Right renal pelvis (tissue), 4 donors: ENCODE measurements at places on chromosomes 16 and 17.

- no peak for DNase-seq
Observed at GRCh38 chr17:61459142-61459809, 7.1 kb downstream of the TBX4 start.

GRCh38 chr17:81197831-81198490, 24.8 kb downstream of the CEP131 start:
- DNase-seq = no peak

- no peak for DNase-seq
Observed at GRCh38 chr17:2722611-2723010, 11.0 kb upstream of the CLUH start.

DNA sequence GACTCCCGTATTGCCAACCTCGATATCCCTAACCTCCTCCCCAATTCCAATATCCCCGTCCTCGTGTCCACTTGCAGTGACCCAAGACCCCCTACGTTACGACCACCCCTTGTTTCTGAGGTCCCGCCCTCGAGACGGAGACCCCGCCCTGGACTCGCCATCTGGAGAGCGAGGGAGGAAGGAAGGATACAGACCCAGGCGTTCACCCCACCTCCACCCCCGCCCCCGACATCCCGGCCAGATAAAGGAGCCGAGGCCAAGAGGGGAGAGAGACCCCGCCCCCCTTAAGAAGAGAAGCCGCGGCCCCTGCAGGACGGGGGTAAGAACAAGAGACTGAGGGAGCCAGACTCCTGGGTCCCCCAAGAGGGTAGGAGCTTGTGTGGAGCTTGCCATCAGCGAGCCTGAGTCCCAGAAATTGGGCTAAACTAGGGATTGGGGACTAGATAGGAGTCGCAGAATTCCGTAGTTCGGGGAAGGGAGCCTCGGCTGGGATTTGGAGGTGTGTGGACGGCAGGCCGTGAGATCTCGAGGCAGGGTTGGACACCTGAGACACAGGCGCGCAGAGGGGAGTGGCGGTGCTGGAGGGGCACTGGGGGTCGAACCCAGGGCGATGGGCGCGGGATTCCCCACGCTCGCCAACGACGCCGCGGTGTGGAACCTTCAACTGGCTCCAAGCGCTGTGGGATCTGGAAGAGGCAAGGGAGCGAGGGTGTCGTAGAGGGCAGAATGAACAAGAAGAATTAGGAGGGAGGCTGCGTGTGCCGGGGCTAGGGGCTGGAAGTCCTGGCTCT, at the start of gene BCL6B:
Gene BCL6B, plus strand, starts transcription at position 270 of the 791 bp plus-strand sequence. CDS start 622 bp downstream, outside the sequence.
- no peak for DNase-seq

DNA sequence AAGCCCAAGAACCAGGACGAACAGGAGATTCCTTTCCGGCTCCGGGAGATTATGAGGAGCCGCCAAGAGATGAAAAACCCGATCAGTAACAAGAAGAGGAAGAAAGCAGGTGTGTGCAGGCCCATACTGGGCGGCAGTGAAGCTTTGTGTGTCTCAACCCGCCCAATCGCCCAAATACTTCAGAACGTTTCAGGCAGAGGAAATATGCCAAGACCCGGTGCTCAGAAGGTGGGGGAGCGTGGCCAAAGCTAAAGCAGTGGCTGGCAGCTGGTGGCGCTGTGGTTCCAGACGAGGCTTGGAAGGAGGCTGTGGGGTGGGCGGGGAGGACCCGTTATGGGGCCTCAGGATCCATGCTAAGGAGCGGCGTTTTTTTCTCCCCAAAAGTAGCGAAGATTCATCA, 1.2 kb downstream of the CCDC137 start:
- DNase-seq = no peak

GRCh38 chr16:8355675-8356074, 234.6 kb downstream of the TMEM114 start:
- DNase-seq = no peak

- DNase-seq = no peak
Observed at GRCh38 chr16:63690961-63691360, 1430.9 kb downstream of the CDH11 start.

DNA sequence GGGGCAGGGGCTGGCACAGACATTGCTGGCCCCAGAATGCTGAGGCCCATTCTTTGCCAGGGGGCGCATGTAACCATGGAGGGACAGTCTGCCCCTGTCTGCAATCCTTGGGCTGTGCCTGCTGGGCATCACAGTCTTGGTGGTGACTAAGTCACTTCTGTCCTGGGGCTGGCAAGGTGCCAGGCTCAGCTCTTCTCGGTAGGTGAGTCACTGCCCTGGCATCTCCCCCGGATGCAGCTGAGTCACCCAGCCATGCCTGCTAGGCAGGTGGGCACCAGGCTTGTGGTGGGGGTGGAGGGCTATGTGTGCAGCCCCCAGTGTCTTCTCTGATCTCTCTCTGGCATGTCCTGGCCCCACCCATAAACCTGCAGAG, 5.6 kb downstream of the RARA start:
- no peak for DNase-seq

DNA sequence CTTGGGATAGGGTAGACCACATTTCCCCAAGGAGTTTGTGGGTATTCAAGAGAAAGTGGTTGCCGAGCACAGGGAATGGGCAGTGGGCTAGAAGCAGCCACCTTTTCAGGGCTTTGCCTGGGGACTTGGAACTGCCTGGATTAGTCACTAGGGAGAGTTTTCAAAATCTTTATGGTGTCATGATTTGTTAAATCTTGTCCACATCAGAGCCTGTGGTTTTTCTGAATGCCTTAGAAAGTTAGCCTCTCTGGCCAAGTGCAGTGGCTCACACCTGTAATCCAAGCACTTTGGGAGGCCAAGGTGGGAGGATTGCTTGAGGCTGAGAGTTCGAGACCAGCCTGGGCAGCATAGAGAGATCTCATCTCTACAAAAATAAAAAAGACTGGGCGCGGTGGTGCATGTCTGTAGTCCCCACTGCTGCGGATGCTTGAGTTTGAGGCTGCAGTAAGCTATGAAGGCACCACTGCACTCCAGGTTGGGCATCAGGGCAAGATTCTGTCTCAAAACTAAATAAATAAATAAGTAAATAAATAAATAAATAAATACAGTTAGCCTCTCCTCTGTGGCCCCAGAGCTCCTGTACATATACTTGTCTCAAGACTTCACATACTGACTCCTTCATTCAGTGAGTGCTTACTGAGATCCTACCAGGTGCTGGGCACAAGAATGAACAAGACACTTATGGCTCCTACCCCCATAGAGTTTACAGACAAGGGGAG, 76.3 kb upstream of the HNF1B start:
- DNase-seq = no peak

- DNase-seq = no peak
Observed at GRCh38 chr16:55470533-55471371, 8.2 kb upstream of the MMP2 start.

DNA sequence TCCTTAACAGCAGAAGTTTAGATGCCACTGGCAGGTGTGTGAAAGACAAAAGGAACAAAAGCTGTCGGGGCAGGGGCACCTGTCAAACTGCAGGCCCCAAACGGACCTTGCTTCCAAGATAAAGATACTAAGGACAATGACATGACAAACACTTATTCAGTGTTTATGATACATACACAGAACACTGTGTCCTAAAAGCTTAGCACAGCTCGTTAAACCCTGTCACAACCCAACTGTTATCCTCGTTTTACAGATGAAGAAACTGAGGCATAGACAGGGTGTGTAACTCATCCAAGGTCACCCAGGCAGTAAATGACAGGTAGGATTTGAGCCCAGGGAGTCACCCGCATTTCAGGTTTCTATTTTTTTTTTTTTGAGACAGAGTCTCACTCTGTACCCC, 9.6 kb downstream of the SDK2 start:
- DNase-seq = no peak

DNA sequence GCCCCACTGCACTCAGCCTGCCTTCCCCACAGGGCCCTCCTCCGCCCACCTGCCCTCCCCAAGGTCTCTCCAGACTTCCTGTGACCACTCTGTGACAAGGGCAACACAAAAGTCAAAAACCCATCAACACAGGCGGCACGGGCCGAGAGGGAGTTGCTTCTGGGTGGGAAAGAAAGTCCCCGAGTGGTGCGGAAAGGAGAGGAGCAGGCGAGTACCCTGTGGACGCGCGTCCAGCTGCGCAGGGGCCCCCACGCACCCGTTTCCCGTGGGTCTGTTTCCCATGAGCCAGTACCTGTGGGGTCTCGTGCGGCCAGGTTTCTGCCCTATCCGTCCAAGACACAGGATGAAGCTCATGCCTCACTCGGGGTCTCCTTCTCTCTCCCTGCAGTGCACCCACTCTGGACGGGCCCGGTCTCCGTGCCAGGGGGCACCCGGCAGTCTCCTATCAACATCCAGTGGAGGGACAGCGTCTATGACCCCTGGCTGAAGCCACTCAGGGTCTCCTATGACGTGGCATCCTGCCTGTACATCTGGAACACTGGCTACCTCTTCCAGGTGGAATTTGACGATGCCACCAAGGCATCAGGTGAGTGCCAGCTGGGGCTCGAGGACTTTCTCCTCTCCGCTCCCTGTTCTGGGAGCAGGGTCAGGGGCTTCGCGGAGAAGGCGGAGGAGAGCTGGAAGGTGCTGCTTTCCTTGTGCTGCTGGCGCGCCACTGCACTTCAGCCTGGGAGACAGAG, 12.2 kb downstream of the CD2BP2 start:
- DNase-seq = no peak

- no peak for DNase-seq
Observed at GRCh38 chr16:27444470-27444869, 42.5 kb downstream of the IL21R start.

- no peak for DNase-seq
Observed at GRCh38 chr17:77217123-77217522, 76.4 kb downstream of the SEC14L1 start.

GRCh38 chr17:70230850-70231640, 61.7 kb downstream of the KCNJ2 start:
- no peak for DNase-seq

- DNase-seq = no peak
Observed at GRCh38 chr16:26317885-26318284, 626.1 kb downstream of the HS3ST4 start.

- no peak for DNase-seq
Observed at GRCh38 chr16:48126801-48127644, 28.8 kb downstream of the ABCC12 start.

DNA sequence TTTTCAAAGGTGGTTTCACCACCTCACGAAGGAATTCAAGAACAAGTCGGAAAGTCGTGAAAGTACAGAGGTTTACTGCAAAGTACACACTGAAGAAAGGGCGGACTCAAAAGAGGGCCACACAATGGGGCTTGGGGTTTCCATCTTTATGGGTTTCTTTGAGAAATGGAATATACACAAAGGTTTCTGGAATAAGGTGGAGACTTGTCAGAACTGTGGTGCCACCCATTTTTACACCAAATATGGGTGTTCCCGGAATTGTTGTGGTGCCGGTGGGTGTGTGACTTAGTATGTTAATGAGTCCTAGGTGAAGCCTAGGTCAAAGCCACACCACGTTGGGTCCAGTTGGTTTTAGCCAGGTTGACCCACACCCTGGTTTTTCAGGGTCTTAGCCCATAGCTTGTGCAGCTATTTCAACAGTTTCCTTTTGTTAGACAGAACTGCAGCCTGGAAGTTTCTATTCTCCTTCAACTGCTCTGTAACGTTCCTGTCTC, 567 bp upstream of the GCSH start:
- DNase-seq = no peak

- no peak for DNase-seq
Observed at GRCh38 chr17:16649585-16649984, 4.1 kb downstream of the ZNF624 start.

DNA sequence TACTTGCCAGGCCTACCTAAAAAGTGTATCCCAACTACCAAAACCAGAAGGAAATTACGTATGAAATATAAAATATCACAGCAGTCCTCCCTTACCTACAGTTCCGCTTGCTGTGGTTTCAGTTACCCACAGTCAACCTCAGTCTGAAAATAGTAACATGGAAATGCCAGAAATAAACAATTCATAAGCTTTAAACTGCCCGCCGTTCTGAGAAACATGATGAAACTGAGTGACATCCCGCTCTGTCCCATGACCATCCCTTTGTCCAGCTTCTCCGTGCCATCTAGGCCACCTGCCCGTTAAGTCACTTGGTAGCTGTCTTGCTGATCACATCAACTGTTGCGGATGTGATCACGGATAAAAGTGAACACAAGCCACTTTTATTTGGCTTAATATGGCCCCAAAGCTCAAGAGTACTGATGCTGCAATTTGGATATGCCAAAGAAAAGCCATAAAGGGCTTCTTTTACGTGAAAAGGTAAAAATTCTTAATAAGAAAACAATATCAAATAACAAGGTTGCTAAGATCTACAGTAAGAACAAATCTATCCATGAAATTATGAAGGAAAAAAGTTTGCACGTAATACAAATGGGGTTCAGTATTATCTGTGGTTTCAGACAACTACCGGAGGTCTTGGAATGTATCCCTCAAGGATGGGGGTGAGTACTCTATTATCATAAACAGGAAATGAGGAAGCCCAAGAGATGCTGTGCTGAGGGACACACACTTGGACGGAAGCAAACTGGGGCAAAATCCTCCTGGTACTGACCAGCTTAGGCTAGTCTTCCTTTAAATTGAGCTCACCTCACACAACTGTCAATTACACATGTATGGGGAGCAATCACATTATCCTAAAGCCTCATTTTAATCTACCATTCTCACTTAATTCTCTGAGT, 8.2 kb downstream of the USP22 start:
- no peak for DNase-seq

GRCh38 chr16:75195811-75196790, 10.9 kb downstream of the CTRB2 start:
- DNase-seq = no peak

DNA sequence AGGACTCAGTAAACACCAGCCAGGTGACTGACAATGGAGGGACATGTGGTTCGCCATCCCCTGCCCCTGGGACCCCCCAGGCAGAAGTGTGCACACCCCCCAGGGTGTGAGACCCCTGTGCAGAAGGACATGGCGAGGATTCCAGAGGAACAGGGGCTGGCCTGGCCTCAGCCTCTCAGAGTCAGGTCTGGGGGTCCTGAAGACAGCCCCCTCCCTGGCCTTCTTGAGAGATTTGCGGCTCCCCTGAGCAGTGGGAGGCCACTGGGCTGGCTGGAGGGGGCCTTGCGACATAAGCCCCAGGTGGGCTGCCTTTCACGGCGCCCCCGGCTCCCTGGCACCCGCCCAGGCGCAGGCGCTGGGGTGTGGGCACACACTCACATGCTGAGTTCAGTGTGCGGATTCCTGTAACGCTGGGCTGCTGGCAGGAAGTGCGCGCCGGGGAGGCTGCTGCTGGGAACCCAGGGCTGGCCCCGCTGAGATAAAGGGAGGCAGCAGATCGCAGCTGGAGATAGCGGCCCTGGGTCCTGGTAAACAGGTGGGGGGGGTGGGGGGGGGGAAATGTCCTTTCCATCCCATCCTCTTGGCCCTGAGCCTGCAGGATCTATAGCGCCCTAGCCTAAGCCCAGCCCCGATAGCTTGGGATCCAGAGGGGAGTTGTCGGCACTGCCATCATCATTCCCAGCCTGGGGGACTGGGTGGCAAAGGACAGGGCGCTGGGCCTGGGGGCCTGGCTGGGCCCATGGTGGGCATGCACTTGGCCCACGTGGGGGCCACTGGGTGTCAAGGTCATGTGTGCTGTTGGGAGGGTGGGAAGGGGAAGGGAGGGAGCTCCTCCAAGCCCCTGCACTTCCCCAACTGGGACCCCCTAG, 27.1 kb downstream of the TMEM235 start:
- DNase-seq = no peak

GRCh38 chr17:26963163-26963503, 330.8 kb upstream of the WSB1 start:
- no peak for DNase-seq

- no peak for DNase-seq
Observed at GRCh38 chr17:9332132-9332494, 243.5 kb downstream of the STX8 start.

GRCh38 chr17:28042721-28043291, 329 bp downstream of the NLK start:
- no peak for DNase-seq
